ENCODE measurements at places on chromosomes 4 and X. TPM values are rescaled to one million over a fixed set of nuclear protein-coding genes. Genes with fewer than 3 reads are reported as not detected.

NUP54 gene
- 31.7 TPM for total RNA-seq

IL1RAPL2 gene
- not detected for total RNA-seq

POF1B gene
- total RNA-seq, result 30.9 TPM

PDZD4 gene
- 0.68 TPM for total RNA-seq

DNA sequence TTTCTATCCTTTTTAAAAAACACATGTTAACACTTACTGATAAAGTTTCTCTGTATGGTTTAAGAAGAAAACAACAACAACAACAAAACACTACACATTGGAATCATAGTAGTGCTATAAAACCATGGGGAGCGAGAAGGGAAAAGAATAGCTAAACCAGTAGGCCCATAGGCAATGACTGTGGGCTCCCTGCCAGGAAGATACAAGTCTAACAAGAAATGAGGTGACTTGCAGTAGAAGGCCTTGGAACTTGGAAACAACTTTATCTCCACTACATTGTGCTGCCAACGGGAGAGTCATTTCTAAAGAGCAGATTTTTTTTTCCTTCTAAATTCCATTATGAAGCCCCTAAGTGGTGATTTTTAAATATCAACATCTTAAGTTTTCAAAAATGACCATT lies 78.0 kb downstream of the GPC4 start:
- ATAC-seq, result peak; percentile 48

- ATAC-seq, result no peak
Measured at GRCh38 chrX:71996136-71996535, 85.5 kb downstream of the NHSL2 start.
